M059J (cell line): ENCODE measurements at places on chromosomes 5 and 9. TPM values are rescaled to one million over a fixed set of nuclear protein-coding genes. Genes with fewer than 3 reads are reported as not detected.

The GFI1B gene
- total RNA-seq, result 0.30 TPM in 1 of 2 replicates, not detected in the other

The CEL gene
- total RNA-seq, result 0.17 and 0.39 TPM in 2 replicates

The PRR16 gene
- 16.5 and 20.8 TPM in 2 replicates for total RNA-seq

The LEAP2 gene
- 0.25 TPM in 1 of 2 replicates, not detected in the other for total RNA-seq

The GM2A gene
- 24.1 and 30.9 TPM in 2 replicates for total RNA-seq

The SLC25A2 gene
- total RNA-seq, result 0.05 TPM in 1 of 2 replicates, not detected in the other

The TSSK1B gene
- not detected in 2 replicates for total RNA-seq

The FOXD4L4 gene
- total RNA-seq, result 0.07 TPM in 1 of 2 replicates, not detected in the other

The PFN3 gene
- total RNA-seq, result not detected in 2 replicates

The INSL4 gene
- not detected in 2 replicates for total RNA-seq

The OMD gene
- not detected in 2 replicates for total RNA-seq

The SH3PXD2B gene
- total RNA-seq, result 8.5 and 15.7 TPM in 2 replicates

The RASEF gene
- 2.5 TPM in 2 replicates for total RNA-seq

The TAF11L5 gene
- not detected in 2 replicates for total RNA-seq

The LTC4S gene
- total RNA-seq, result not detected in 2 replicates

The TNFSF15 gene
- total RNA-seq, result 0.10 and 0.15 TPM in 2 replicates

The CNTFR gene
- total RNA-seq, result 0.05 and 0.07 TPM in 2 replicates
